Fibroblast of villous mesenchyme (primary cell): ENCODE measurements at places on chromosomes 3 and 15. TPM values are rescaled to one million over a fixed set of nuclear protein-coding genes. Genes with fewer than 3 reads are reported as not detected.

The PTPRG gene
- 31.2 and 41.0 TPM in 2 replicates for total RNA-seq

The RBP2 gene
- total RNA-seq = not detected in 2 replicates

The KLHL6 gene
- not detected in 2 replicates for total RNA-seq

The ACKR2 gene
- under 0.01 TPM in 1 of 2 replicates, not detected in the other for total RNA-seq

The MYO5C gene
- under 0.01 TPM in 1 of 2 replicates, not detected in the other for total RNA-seq
